ENCODE measurements at places on chromosomes 7 and 10. TPM values are rescaled to one million over a fixed set of nuclear protein-coding genes. Genes with fewer than 3 reads are reported as not detected.

Gene CACNA2D1
- polyA plus RNA-seq: 1.8 TPM

- DNase-seq: no peak
Observed at GRCh38 chr7:11428877-11429581, 403.0 kb downstream of the THSD7A start.

- DNase-seq: no peak
Observed at GRCh38 chr7:116164552-116165306, 45.6 kb upstream of the TES start.

- no peak for DNase-seq
Observed at GRCh38 chr10:95755511-95756004, 405 bp upstream of the ENTPD1 start.

DNA sequence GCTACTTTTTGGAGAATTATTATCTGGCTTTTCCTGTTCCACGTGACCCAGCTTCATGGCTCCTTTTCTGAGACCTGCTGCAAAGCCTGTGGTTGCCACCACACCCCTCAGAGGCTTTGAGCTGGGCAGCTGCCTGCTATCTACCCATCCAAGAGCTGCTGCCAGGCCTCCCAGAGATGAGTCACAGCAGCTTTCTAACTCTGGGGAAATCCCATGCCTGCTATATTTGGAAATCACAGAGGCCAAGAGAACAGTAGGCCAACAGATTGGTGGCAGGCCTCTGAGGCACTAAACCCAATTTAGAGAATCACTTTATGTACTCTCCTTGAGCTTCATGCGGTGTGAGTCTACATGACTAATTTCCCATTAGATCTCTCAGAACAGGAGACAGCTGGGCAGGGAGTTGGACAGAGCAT lies 35.2 kb downstream of the SGCE start:
- DNase-seq: peak; percentile 67

- DNase-seq: no peak
Observed at GRCh38 chr7:28629216-28629842, 217.0 kb downstream of the CREB5 start.

Gene ACTR3C
- polyA plus RNA-seq: 1.3 TPM

Gene HIBADH
- polyA plus RNA-seq: 29.5 TPM

DNA sequence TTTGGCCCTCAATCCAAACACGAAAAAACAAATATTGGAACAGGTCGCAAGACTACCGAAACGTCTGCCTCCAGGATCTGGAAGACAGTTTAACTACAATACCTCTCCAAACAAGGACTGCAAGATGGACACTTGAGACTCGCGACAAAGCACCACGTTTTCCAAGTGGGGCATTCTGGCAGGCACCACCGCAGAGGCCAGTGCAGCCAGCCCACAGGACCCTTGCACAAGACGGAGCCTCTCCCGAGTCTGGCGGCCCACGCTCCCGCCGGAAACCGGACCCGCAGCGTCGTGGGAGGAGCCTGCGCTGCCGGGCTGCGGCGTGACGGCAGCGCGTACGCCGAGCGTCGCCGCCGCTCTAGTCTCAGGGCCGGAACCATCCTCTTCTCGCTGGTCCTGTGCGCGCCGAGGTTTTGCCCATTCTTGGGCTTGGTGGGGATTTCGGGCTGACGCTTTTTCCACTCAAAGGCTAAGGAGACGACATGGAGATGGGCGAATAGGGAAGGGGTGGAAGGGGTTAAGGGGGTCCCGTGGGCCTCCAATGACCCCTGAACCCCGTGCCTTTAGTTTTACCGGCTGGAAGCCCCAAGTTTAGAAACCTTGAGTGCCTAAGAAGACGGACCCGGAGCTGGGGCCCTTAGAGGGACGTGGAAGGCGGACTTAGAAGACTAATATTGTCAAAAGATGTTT lies at the start of gene ORC5:
ORC5 (minus strand) TSS at position 283 of the 690 bp plus-strand sequence; CDS start at position 174, 109 bp downstream.
- DNase-seq: no peak

DNA sequence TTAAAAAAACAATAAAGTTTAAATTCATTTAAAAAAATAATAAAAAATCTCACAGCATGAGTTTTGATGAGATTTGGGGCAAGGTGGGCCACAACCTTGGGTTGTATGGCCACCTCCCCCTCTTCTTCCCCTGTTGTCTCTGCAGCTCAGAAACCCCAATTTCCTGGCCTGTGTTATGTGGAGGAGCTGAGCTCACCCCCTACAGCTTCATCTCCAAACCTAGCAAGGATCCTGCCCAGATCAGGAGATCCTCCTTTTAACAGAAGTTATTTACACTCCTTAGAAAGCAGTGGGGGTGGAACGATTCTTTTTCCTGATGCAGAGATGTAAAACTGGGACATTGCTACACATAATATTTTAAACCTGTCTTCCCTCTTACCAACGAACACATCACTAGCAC lies 6.9 kb upstream of the SH2D4B start:
- no peak for DNase-seq

Gene CUZD1
- 0.93 TPM for polyA plus RNA-seq

DNA sequence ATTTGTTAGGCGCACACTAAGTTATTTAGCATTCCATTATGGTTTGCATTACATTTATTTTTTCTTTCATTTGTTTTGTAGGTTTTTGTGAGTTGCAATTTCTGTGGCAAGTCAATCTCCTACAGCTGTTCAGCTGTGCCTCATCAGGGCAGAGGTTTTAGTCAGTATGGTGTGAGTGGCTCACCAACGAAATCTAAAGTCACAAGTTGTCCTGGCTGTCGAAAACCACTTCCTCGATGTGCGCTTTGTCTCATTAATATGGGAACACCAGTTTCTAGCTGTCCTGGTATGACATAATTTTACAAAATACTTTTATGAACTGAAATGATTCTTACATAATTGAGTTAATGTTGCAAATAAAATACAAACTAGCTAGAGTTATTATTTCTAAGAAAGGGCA lies 29.5 kb downstream of the MIOS start:
- DNase-seq: no peak

DNA sequence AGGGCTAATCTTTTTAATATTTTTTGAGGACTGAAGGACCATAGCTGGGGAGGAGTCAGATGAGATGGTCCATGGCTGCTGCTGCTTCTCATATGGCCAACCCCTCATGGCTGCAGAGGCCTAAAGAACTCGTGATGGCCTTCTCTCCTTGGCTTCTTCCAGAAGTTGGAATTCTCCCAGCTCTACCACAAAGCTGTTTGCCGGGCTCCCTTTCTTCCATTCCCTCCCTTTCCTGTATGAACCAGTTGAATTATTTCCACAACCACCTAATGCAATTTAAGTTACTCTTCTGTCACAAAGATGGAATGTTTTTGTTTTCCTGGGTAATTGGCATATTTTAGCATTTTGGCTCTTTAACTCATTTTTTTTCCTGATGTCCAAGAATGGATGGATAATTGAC lies 80.7 kb downstream of the PHTF2 start:
- no peak for DNase-seq

- DNase-seq: no peak
Observed at GRCh38 chr7:17654940-17655339, 285.4 kb downstream of the SNX13 start.

Gene PNLIPRP2
- not detected for polyA plus RNA-seq

GRCh38 chr7:33970536-33970935 lies 65.2 kb downstream of the BMPER start:
- no peak for DNase-seq

GRCh38 chr7:26073041-26073440 lies 79.0 kb upstream of the NFE2L3 start:
- no peak for DNase-seq

GRCh38 chr7:93148144-93148543 lies at the start of gene SAMD9L:
Gene SAMD9L (minus strand): TSS chr7:93148385. CDS start chr7:93135971, 12,414 bp downstream.
- no peak for DNase-seq

- peak; percentile 42 for DNase-seq
Observed at GRCh38 chr7:46881507-46882127, 700.3 kb downstream of the TNS3 start.

DNA sequence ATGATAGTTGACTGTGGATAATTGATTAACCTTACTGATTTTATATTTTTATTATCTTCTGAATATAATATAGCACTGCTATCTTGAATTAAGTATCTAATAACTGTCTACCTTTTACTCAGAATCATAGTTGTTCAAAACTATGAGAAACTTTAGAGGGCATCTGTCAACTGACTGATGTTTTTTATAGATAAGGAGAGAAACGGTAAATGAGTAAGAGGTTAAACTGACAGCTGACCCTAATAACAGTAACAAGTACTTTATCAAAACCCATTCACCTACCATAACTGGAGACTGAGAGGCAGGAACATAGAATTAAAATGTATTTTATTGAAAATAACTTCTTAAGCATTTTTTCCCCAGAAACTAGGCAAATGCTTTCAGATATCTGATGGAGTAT lies 62.2 kb downstream of the CYP51A1 start:
- DNase-seq: no peak

Gene TAS2R3
- polyA plus RNA-seq: 0.59 TPM

DNA sequence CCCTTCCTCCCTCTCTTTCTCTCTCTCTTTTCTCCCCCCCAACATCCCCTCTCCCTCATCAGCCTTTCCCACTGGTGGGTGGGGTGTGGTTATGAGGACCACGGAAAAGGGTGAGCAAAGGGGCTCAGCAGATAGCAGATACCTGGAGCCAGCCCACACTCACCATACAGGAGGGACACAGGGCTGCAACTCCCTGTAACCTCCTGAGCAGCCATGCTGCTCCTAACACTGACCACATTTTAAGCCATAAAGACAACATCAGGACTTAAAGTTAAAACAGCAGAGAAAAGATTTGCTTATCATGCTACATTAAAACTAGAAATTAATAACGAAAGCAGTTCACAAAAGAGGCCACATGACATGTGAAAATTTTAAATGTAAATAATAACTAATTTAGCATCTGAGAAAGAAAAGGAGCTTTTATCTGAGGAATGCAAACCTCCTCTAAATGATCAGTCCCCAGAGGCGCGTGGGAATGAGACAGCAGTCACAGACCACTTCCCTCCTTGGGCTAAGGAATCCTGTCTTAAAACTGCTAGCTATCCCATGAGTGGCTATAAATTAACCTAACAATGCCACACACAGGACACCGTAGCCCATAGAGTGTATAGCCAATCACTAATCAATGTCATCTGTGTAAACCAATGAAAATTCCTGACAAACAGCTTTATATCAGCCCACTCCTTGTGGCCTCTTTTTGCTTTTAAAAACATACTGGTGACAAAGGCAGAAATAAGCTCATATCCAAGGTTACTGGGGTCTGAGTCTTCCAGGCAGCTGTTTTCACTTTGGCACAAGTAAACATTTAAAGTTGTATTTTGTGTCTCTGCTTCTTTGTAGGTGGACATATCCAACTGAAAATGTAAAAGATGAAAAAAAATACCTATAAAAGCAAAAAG lies 33.3 kb downstream of the PKD1L1 start:
- no peak for DNase-seq

DNA sequence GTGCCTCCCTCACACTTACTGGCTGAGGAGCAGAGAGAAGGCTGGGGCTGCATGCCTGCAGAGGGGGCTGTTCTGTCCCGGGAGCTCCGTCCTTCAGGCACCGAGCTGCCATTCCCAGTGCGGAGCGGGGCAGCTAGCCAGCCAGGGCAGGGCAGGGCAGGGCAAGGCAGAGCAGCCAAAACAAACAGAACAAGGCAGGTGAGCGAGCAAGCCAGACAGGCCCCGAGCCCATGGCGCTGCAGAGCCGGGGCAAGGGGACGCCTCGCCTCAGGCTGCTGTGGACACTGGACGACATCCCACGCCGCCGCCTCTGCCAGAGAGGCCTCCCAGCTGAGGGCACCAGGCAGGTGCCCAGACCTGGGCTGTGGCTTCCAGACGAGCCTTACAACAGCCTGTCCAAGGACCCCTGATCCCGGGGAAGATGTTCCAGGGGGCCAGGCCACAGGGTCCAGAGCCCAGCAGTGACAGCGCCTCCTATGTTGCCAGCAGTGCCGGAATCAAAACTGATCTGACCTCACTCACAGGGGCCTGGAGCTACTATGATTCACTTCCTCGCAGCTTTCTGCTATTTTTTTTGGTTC lies 8.2 kb upstream of the NDST2 start:
- DNase-seq: no peak

GRCh38 chr10:3805201-3805790 lies 20.3 kb upstream of the KLF6 start:
- no peak for DNase-seq

DNA sequence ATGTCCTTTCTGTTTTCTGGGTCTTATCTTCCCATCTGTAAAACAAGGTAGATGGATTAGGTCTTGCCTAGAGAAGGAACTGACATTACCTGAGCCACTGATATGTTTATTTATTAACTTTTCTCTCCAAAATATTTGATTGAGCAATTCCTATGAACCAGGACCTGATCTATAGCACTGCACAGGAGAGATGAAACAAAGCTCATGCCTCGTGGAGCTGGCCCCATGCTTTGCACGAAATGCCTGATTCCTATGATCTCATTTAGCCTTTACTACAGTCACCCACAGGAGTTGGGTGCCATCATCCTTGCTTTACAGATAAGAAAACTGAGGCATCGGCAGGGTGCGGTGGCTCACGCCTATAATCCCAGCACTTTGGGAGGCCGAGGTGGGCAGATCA lies 48.2 kb upstream of the ZMIZ1 start:
- no peak for DNase-seq

GRCh38 chr7:126659124-126659523 lies 593.6 kb downstream of the GRM8 start:
- no peak for DNase-seq

Measured in keratinocyte (primary cell).